ENCODE measurements at places on chromosomes 11 and 22. TPM values are rescaled to one million over a fixed set of nuclear protein-coding genes. Genes with fewer than 3 reads are reported as not detected.

- no peak for DNase-seq
- no peaks in the 10 kb centered on the region for H3K4me1 ChIP-seq
- H3K27ac ChIP-seq = no peak overlapping the region
- no peaks in the 10 kb centered on the region for H3K27me3 ChIP-seq
- H3K36me3 ChIP-seq = no peaks in the 10 kb centered on the region
- H3K4me3 ChIP-seq = no peak overlapping the region
Observed at GRCh38 chr22:43432883-43433415, 21.1 kb downstream of the MPPED1 start.

GRCh38 chr11:76292583-76293188, 86.4 kb upstream of the WNT11 start:
- H3K27me3 ChIP-seq = no peaks in the 10 kb centered on the region
- no peak for DNase-seq
- H3K4me1 ChIP-seq = no peaks in the 10 kb centered on the region
- H3K4me3 ChIP-seq = no peak overlapping the region
- no peaks in the 10 kb centered on the region for H3K36me3 ChIP-seq

DNA sequence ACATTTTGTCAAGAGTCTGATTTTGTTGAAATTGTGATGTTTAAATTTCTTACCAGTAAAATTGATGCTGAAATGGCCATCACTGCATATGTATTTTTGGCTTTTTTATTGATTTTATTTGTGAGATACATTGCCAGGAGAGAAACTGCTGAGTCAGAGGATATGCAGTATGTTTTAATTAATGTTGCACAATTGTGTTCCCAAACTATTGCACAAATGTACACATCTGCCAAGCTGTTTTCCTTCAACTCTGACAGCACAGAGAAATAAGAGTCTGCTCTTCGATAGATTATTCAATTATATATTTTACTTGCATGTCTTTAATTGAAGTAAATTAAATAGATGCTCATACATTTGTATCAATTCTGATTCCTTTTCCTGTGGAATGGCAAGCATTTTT, 640.2 kb upstream of the LUZP2 start:
- no peaks in the 10 kb centered on the region for H3K27me3 ChIP-seq
- H3K36me3 ChIP-seq = no peaks in the 10 kb centered on the region
- H3K27ac ChIP-seq = no peak overlapping the region

GRCh38 chr11:42255906-42256305, 796.5 kb upstream of the LRRC4C start:
- no peak for DNase-seq
- H3K27me3 ChIP-seq = no peaks in the 10 kb centered on the region
- H3K4me3 ChIP-seq = no peak overlapping the region
- no peak overlapping the region for H3K27ac ChIP-seq

DNA sequence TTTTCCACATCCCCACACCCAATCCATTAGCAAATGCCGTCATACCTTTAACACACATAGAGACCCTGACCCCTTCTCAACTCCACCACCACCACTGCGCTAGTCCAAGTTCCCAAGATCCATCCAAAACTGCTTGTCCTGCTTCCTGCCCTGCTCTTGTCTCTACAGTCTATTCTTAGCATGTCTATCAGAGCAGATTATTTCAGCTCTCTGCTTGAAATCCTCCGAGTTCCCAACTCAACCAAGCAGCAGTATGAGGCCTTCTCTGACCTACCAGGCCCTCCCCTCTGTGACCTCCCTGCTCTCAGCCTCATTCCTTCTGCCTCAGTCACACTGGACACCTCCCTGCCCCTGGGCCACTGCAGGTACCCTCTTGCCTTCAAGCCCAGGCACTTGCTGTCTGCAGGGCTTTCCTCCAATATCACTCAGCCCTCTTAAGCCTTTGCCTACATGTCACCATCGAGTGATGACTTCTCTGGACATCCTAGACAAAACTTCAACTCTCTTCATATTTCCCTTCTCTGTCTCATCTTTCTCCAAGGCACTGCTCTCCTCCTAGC, 134.6 kb downstream of the SPATA19 start:
- DNase-seq = no peak
- no peak overlapping the region for H3K4me3 ChIP-seq
- H3K4me1 ChIP-seq = no peaks in the 10 kb centered on the region
- H3K36me3 ChIP-seq = no peaks in the 10 kb centered on the region
- H3K27me3 ChIP-seq = no peaks in the 10 kb centered on the region

CDC45 gene
- total RNA-seq = 1.9 TPM

BBOX1 gene
- 45.1 TPM for total RNA-seq

All from thyroid gland (tissue), 4 donors.